ENCODE measurements at places on chromosomes 13 and 19. TPM values are rescaled to one million over a fixed set of nuclear protein-coding genes. Genes with fewer than 3 reads are reported as not detected.

DNA sequence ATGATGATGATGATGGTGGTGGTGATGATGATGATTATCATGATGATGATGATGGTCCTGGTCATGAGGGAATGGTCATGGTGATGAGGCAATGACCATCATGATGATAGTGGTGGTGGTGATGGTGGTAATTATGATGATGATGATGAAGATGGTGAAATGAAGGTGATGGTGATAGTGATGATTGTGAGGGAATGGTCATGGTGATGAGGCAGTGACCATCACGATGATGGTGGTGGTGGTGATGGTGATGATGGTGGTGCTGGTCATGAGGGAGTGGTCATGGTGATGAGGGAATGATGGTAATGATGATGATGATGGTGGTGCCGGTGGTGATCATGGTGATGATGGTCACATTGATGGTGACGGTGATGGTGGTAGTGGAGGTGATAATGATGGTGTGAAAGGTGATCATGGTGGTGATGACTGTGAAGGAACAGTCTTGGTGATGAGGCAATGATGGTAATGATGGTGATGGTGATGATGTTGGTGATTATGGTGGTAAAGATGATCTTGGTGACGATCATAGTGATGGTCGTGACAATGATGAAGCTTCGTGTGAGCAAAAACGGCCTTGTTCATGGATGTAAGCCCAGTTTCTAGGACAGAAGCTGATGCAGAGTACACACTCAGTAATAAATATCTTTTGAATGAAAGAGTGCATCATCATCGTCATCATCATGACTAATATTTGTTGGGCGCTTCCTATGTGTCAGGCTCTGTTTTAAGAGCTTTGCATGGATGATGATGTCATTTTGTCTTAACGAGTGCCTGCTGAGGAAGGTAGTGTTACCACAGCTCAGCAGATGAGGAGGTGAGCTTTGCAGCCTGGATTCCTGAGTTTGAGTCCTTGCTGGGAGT is 17.3 kb downstream of the SBK2 start:
- DNase-seq: no peak

DNA sequence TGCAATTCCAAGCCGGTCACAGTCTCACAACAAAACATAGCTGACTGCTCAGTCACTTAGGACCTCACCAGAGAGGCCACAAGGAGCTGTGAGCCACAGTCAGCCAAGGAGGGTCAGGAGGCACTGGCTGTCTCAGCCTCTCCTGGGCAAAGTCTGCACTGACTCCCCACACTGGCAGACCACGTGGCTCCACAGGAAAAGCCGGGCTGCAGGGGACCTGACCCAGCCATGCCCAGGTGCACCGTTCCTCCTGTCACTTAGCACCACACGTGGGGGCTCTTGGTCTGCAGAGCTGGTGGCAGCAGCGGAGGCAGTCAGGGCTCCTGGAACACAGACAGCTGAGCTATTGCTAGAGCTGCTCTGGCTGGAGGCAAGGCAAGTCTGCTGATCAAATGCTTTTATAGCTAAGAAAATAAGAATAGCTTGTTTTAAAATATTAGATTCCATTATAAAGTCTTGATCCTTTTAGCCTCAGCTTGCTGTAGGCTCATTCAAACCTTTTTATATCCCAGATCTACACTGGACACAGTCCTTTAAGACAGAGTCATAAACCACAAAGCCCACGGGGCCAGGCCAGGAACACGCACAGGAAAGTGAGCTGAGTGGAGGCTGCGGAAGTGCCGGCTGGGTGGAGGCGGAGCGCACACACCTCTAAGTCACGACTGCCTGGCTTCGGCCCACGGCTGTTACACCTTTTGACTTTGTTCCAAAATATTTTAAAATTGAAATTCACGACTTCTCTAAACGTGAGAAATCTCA is 744.1 kb downstream of the UQCRFS1 start:
- DNase-seq: peak; percentile 37

DNA sequence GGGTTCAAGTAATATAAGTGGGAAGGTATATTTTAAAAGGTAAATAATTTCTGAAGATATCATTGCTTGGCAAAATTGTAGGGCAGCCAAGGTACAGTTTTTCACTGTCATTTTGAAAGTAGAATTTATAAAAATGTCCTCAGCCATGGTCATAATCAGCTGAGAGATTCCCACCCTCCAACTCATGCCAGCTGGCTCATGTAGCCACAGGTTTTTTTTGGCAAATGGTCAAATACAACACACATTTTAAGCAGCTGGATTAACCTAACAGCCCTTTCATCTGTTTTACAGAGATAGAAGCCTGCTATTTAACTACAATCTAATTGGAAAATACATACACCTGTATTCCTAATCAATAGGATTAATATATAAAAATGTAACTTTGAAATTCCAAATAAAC is 619.2 kb upstream of the SGCG start:
- DNase-seq: peak; percentile 17

Gene ALOX5AP
- 5.8 TPM for polyA plus RNA-seq

DNA sequence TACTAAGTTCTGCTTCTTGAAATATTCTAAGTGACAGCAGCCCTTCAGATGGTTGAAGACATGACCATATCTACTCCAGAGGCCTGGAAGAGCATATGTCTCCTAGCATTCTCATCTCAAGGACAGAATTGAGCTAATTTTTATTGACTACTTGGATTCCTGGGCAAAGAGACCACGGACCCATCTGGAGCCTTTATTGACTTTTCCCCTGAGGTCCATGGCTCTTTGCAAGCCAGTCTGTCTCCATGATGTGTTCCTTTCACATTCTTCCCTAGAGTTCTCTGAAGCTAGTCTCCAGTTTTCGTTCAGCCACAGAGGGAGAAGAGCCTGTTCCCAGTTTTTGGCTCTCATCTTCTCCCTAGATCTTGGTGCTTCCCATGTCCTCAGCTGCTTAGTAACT is 202.7 kb downstream of the PCCA start:
- no peak for DNase-seq

- DNase-seq: no peak
These were observed 8.7 kb downstream of the FCAR start for GRCh38 chr19:54882758-54883157.

Gene DENND1C
- polyA plus RNA-seq: 0.71 TPM

- DNase-seq: no peak
These were observed 15.2 kb upstream of the TOMM40 start for GRCh38 chr19:44875666-44876451.

Gene PNMA8C
- 0.18 TPM for polyA plus RNA-seq

Gene PROZ
- polyA plus RNA-seq: 0.28 TPM

Gene ADGRL1
- 14.3 TPM for polyA plus RNA-seq

Gene CEBPA
- polyA plus RNA-seq: 4.9 TPM

DNA sequence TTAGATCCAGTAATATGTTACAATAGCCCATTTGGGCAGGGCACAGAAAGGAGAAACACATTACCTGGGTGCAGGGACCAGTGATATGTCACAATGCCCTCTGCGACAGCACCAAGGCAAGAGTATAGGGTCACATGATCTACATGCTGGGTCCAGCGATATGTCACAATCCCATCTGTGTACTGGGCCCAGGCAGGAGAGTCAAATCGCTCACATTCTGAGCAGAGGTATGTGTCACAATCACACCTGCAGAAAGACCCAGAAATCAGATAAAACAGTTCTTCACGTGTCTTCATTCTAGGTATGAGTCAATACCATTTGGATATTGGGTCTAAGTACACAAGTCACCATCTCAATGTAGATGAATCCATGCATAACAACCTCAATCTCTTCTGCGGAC is 7.1 kb upstream of the ZNF43 start:
- no peak for DNase-seq

DNA sequence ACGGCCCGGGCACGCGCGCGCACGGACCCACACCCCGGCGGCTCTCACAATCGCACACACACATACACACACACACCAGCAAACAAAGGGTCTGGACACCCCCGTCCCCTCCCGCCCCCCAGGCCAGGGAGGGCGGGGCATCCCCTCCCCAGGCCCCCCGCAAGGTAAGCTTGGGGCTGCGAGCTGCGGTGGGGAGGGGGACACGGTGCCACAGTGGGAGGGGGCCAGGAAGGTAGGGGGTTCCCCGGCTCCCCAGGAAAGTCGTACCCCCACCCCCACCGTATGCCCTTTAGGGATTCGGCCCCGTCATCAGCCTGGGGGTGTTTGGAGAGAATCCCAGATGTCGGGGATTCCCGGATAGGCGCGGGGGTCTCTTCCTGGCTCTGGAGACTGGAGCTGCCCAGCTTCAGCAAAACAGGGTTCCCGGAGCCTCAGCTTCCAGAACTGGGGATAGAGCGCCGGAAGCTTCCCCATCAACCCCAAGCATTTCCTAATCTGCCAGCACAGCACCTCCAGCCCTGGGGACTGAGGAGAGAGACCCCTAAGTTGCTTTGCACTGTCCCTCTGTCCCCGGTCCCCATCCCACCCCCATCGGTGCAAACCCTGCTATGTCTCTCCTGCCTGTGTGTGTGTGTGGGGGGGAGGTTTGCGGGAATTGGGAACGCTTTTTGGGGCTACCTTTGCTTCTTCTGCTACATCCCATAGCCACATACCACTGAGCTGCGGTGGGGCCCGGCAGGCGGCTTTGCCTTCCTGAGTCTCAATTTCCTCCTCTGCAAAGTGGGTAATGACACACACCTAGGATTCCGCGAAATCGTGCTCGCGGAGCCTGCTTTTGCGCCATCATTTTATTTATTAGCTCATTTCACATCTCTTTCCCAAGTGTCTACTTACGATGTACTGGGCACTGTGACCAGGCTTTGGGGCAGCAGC is 1.8 kb upstream of the CDC37 start:
- DNase-seq: no peak

- peak; percentile 82 for DNase-seq
These were observed 41.4 kb upstream of the TEX29 start for GRCh38 chr13:111278743-111279652.

DNA sequence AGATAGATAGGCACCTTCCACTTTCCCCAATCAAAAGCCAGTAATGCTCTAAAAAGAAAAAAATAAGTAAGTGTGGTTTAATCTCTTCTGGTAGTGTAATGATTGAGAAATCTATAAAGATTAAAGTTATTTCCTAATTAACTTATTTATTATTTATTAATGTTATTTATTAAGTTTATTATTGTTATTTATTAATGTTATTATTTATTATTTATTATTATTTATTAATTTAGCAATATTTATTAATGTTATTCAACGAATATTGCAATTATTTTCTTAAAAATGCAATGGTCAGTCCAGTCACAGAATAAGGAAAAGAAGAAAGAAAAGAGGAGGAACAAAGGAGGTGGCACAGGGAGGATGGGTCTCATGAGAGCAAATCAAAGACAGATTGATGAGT is 100.7 kb downstream of the FREM2 start:
- no peak for DNase-seq

DNA sequence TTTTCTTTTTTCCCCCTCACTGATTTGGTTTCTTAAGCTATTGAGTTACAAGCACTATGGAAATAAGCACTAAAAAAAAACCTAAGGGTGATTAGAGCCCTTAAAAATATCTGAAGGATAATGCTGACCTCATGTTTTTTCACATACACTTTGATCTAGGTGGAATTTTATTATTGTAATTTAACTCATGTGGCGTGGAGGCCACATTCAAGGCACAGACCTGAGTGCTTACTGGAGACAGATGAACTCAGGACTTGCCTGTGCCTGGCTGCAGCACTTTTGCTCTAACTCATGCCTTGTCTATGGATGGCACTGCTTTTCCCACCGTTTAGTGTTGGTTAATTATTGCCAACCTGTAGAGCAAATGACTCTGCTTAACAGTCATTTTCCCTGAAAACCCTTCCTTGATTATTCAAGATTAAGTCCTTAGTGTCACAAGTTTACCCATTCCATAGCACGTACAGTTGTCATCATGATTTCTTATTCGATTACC is 541.4 kb downstream of the GPC6 start:
- no peak for DNase-seq

DNA sequence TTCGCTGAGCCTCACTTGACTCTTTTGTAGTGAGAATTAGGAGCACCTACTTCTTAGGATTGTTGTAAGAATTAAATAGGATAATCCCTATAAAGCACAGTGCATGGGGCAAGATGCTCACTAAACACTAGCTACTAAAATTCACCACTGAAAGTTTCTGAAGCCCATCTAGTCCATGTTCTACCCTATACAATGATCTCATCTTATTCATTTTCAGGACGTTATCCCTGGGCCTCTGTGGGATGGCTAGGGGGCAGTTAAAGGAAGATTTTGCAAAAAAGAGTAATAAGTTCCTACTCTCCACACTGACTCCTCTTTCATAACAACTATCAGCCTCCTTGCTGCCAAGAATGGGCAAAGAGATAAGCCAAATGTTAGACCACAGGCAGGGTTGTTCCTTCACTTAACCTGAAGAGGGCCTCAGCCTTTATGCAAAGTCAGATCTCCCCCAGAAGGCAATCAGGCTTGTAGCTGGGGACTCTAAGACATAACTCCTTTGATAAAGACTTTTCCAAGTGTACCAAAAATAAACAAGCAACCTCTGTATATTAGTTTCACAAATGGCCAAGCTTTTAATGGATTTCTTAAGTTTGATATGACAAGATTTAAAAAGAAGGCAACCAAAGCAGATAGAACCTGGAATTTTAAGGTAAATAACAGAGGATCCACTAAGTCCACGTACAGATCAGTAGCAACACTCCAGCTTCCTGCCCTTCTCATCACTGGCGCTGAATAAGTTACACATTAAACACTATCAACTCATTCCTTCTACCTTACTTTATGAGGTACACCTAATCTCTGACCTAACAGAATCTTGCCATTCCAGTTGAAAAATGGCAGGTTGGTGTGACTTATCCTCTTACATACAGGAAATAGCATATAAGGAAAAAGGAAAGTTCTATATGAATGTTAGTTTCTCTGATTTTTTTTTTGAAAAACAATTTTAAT is 44.4 kb downstream of the ELF1 start:
- DNase-seq: no peak

Gene FGF21
- not detected for polyA plus RNA-seq

GRCh38 chr13:38340624-38341023 is 9.0 kb upstream of the UFM1 start:
- DNase-seq: no peak

- DNase-seq: no peak
These were observed 27.6 kb downstream of the ZNF541 start for GRCh38 chr19:47545061-47545948.

DNA sequence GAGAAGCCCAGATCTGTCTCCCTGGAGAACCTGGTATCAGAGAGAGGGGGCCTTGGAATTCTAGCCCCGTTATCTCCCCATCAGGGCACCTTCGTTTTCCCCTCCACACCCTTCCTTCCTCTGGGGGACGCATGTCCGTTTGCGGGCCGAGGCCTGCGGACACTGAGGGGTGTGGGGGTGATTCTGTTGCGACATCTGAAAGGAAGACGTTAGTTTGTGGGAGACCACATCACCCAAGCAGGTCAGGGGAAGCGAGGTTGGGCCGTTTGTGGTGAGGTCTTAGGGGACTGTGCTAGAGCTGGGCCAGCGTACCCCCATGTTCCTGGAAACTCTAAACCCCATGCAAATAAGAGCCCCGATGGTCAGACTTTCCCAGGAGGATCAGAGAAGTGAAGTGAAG is 3.7 kb upstream of the HSH2D start:
- no peak for DNase-seq
